ENCODE measurements at places on chromosomes 1 and 21.

GRCh38 chr1:74637296-74637695, 36.3 kb downstream of the ERICH3 start:
- DNase-seq: no peak

GRCh38 chr1:18716785-18717678, 86.4 kb downstream of the PAX7 start:
- DNase-seq: no peak

DNA sequence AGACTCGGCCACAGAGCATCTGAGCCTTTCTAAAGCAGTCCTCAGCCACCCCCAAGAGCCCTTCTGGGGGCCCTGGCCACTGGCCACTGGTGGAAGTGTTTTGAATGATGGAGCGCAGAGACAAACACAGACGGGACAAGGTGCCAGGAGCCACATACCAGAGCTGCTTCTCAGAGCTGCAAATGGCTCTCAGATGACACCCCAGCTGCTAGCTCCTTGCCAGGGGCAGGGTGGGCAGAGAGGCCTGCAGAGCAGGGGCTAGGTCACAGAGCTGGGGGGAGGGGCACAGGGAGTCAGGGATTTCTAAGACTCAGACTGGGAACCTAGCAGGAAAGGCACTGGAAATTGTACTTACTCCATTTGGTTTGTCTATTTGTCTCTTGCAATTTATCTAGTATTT, 30.4 kb downstream of the KCNN3 start:
- DNase-seq: no peak

- peak; percentile 34 for DNase-seq
Observed at GRCh38 chr1:228778466-228778865, 43.2 kb downstream of the RHOU start.

DNA sequence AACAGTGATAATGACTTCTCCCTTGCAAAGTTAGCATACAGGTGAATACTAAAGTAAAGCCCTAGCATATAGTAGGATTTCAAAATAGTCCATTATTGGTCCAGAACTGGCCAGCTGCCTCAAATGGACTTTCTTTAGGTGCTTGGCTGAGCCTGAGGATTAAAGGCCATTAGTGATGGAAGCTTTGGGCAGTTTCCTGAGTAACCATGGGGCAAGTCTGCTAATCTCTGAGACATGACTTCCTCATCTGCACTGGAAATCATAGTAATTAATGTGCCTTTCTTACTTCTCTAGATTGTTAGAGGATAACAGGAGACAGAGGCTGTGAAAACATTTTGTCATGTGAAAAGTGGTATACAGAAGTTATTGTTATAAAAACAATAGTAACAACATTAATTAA, 156.5 kb upstream of the UBE2U start:
- no peak for DNase-seq
